ENCODE measurements at places on chromosomes 12 and 14.

GRCh38 chr14:51041883-51042282, 53.0 kb downstream of the TRIM9 start:
- no peak for DNase-seq

- DNase-seq = no peak
Observed at GRCh38 chr12:7269273-7269672, 34.6 kb upstream of the ACSM4 start.

- no peak for DNase-seq
Observed at GRCh38 chr14:101908795-101909194, 55.6 kb upstream of the DYNC1H1 start.

DNA sequence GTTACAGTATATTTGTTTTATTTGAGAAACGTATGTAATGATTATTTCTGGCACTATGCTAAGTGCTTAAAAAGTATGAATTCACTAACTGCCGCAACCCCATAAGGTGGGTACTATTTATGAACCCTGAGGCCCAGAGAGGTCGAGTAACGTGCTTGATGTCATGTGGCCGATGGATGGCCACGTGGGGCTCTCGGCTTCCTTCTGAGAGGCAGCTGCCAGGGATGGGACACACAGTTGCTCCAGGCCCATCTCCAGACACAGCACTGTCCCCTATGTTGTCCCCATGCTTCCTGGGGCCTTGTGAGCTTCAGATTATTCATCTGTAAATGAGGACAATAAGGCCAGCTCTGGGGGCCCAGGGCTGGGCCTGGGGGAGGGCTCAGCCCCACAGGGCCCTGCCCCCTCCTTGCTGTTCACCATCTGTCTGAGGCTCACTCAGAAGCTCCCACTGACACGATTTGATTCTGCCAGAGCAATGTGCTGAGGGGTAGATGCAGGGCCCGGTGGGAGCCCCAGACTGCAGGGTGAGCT, 115.0 kb downstream of the CALM1 start:
- DNase-seq = no peak

DNA sequence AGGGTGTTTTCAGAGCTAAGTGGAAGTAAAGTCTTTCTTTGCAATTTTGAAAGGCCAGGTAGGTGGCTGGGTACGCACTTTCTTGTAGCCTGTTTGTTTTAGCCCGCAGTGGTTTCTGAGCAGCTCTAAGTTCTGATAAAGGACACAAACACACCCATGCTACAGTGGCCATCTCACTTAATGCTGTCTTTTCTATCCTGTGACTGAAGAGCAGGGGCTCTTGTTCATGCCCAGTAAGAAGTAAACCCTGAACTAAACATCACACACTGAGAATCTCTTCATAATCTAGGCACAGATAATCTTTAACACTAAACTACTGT, 427.2 kb downstream of the RAD51B start:
- no peak for DNase-seq

GRCh38 chr12:94127239-94128131, 20.9 kb upstream of the PLXNC1 start:
- no peak for DNase-seq
